ENCODE measurements at places on chromosomes 4 and X.

- no peak for DNase-seq
Measured at GRCh38 chrX:69024161-69024736, 141.0 kb downstream of the PJA1 start.

GRCh38 chr4:5650040-5650439 lies 58.3 kb downstream of the EVC2 start:
- DNase-seq = no peak

DNA sequence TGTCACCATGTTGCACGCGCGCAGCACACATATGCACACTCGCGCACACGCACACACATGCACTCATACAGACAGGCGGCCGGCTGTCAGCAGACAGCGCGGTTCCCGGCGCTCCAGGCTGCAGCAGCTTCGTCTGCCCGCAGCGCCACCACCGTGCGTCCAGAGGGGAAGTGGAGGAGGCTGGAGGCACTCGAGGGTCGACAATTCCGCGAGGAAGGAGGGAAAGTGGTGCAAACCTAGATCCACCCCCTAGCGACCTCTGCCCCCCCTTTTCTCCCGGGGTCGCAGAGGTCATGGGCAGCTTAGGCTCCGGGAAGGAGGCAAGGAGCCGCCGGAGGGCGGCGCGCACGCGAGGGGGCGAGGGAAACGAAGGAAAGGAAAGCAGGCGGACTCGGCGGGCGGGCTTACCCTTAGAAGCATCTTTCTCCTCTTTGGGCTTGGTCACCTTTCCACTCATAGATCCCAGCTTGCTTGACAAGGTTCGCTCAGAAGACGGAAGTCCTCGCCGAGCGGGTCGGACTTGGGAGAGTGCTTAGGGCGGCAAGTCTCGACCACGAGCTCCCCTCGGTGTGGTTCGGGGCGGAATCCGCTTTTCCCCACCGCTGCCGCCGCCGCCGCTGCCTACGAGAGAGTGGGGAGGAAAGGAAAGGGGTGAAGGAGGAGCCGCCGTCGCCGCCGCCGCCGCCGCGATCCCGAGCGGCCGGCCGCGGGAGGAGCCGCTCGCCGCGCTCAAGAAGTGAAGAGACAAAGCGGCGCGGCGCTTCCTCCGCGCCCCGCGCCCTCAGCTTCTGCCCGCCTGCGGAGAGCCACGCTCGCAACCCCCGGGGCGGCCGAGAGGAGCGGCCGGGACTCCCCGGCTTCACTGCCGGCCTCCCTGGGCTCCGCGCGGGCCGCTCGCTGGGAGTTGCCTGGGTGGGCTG lies 326.6 kb upstream of the F9 start:
- peak; percentile 2 for DNase-seq

DNA sequence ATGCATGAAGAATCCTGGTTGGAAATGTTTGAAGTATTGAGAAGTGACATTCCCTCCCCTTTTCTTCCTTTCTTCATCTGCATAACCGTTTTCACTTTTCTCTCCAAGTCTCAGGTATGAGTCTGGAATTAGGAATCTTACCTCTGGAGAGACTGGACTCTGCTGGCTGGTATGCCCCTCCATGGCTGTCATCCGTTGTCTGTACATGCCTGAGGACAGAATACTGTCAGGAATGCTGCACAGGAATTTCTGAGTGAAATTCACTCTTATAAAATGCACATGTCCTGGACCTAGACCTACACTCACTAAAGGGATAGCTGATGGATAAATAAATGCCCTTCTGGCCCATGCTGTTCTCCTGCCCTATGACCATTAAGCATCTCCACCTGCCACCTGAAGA lies 179.5 kb downstream of the MSN start:
- no peak for DNase-seq

GRCh38 chr4:64897683-64898082 lies 488.4 kb upstream of the TECRL start:
- no peak for DNase-seq

- DNase-seq = no peak
Measured at GRCh38 chr4:137467537-137467936, 64.8 kb downstream of the PCDH18 start.

DNA sequence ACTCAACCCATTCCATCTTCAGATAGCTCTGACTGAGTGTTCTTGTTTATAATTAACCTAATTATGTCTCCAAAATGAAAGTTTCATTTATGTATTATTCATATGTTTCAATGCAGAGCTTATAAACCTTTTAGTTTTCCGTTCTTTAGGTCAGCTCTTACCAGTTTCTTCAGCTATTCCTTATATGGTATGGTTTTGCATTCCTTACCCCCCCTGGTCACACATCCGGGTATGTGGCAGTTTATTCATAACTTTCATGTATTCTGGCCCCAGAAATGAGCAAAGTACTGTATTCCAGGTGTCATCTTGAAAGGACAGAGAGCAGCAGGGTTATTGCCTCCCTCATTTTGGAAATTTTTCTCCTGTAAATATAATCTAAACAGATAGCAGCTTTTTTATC lies 16.8 kb upstream of the IGSF1 start:
- no peak for DNase-seq

Measured in fibroblast of upper back skin (primary cell).